ENCODE measurements at places on chromosomes 4 and X. TPM values are rescaled to one million over a fixed set of nuclear protein-coding genes. Genes with fewer than 3 reads are reported as not detected.

Gene STS
- total RNA-seq, result 2.1 TPM

Gene PCDH10
- total RNA-seq, result 0.19 TPM

Gene SASH3
- not detected for total RNA-seq

Gene LRP2BP
- total RNA-seq, result 0.14 TPM

Gene UBL4A
- total RNA-seq, result 68.9 TPM
